ENCODE measurements at places on chromosomes 4 and X. TPM values are rescaled to one million over a fixed set of nuclear protein-coding genes. Genes with fewer than 3 reads are reported as not detected.

ZNF630 gene
- 0.50 TPM for total RNA-seq

BRS3 gene
- not detected for total RNA-seq

RPA4 gene
- 4.4 TPM for total RNA-seq

PNMA6F gene
- total RNA-seq: not detected

SERPINA7 gene
- not detected for total RNA-seq

Data from thoracic aorta endothelial cell (primary cell).